ENCODE measurements at places on chromosomes 7 and 10.
A peak's percentile ranks its signal among the peaks of the same experiment; 100 is the strongest.

DNA sequence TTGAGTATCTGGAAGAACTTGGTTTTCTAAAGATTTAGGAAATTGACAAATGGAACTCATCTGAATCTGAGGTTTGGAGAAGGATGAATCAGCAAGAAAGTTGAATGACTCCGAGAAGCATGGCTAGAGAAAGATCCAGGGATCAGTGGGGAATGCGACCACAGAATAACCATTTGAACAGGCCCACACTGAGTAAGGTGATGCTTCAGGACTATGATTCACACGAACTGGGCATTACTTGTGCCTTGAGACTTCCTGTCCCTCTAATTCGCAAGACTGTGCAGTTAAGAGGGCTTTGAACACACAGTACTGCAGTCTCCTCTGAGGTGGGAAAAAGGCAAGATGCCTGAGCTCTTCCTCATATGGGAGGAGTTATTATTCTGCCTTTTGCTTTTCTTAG lies 395.5 kb upstream of the POM121L12 start:
- DNase-seq = no peak

DNA sequence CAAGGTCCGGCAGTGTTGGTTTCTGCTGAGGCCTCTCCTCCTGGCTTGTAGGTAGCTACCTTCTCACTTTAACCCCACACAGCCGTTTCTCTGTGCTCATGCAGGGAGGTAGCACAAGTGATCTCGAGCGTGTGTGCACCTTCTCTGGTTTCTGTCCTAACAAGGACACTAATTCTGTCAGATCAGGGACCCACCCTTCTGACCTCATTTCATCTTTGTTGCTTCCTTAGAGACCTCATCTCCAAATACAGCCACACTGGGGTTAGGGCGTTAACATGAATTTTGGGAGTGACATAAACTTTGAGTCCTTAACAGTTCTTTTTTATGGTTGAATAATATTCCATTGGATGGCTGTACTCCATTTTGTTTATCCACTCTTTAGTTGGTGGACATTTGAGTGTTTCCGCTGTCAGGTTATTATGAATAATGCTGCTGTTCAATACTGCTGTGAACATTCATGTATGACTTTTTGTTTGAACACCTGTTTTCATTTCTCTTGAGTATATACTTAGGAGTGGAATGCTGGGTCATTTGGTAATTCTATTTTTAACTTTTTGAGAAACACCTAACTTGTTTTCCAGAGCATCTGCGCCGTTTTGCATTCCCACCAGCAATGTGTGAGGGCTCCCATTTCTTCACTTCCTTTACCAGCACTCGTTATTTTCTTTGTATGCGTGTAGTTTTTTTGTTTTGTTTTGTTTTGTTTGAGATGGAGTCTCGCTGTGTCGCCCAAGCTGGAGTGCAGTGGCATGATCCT lies 57.5 kb downstream of the LCOR start:
- DNase-seq = no peak

DNA sequence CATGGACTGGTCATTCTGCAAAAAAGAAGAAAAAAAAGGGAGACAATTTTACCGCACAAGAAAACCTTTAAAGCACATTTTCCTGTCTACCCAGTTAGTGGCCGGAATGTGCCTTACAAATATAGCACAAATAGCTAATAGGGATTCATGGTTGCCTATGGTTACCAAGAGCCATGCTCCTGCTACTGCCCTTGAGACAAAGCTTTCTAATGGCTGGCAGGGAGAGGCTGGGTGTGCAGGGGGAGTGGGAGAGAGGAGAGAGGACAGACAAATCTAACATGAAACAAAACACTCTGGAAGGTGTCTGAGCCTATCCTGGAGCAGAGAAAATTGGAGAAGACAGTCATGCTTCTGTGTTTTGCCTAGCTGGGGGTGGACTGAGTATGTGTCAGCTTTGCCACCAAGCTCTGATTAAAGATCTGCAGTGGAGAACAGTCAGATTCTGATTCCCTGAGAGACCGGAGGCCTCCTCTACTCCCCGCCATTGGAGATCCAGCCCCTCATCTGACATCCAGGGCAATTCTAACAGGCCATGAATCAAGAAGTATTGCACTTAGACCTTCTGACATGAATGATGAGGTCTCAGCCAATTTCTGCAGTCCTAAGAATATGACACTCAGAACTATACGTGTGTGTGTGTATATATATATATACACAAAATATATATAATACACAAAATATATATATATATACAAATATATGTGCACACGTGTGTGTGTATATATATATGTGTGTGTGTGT lies 80.2 kb downstream of the PRTFDC1 start:
- DNase-seq = no peak

- no peak for DNase-seq
Measured at GRCh38 chr10:103626178-103626577, 132.7 kb downstream of the NEURL1 start.

- DNase-seq = no peak
Measured at GRCh38 chr10:72328829-72329204, 25.9 kb downstream of the DNAJB12 start.

DNA sequence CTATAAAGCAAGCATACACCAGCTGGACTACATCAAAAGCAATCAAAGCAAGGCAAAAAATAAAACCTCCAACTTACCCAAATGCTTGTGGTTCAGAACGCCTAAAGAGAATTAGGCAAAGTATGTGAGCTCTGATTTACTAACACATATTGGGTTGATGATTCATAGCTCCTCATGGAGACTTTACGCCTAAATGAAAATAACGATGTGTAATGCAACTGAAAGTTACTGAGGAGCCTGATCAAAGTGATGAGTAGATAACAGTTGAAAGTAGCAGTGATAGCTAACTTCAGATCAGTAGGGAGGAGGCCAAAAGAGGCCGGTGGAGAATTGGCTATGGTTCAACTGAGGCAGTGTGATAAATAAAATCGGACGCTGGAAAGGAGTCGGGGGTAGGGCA lies 85.0 kb downstream of the MPP7 start:
- peak; percentile 76 for DNase-seq

GRCh38 chr7:156515911-156516790 lies 124.4 kb upstream of the RNF32 start:
- no peak for DNase-seq

- DNase-seq = no peak
Measured at GRCh38 chr7:65390588-65390987, 16.9 kb downstream of the ZNF92 start.

- DNase-seq = peak; percentile 69
Measured at GRCh38 chr7:100545360-100546128, 6.5 kb downstream of the AGFG2 start.

- DNase-seq = no peak
Measured at GRCh38 chr10:21529032-21529910, 3.8 kb upstream of the SKIDA1 start.

Data from HS-27A (cell line).